Non-pigmented ciliary epithelial cell (primary cell): ENCODE measurements at places on chromosomes 12 and 14.

DNA sequence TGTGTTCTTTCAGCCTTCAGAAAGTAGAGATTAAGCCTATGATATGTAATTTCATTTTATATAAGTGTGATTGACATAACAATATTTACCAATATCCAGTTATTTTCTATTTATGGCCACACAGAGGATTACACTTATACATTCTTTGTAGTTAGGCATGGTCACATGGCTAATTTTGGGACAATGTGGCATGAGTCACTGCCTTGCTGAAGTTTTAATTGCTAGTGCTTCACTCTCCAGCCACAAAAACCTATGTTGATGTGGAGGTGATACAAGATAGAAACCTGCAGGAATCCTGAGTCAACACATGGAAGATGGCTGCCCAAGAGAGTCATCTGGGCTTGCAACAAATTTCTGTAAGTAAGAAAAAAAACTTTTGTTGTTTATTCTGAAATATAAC, 17.0 kb downstream of the CLEC14A start:
- DNase-seq: no peak

GRCh38 chr12:99979471-99979870, 5.3 kb downstream of the ANKS1B start:
- no peak for DNase-seq

DNA sequence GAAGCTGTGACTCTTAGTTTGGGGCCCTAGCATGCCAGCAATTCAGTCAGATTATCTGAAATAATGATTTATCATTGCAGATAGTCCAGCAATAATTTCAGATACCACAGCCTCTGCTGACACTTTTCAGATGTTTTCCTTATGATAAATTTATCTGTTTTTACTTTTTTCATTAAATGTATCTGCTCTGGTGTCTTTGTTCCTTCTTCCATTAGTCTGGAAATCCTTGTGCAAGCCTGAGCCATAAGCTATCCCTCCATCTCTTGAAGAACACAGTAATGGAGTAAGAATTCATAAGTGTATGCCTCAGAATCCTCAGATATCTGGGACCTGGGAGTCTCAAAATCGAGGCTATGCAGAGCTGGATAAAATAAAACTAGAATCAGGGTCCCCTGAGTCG, 146.4 kb upstream of the KRR1 start:
- DNase-seq: no peak

DNA sequence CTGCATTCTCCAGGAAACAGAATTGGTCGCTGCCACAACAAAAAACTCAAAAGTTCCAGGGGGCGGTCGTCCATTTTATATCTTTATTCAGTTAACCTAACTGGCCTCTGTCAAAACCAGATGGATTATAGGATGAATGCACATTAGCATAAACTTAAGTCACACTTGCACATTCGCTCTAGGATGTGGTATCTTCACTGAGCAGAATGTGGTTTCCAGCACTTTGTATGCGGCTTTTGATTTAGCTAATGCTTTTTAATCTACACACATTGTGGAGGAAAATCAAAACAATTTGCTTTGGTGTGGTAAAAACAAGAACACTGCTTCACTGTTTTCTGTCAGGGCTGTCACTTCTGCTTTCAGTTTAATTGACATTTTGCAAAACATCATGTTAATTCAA, 4.5 kb downstream of the TAS2R50 start:
- DNase-seq: no peak

DNA sequence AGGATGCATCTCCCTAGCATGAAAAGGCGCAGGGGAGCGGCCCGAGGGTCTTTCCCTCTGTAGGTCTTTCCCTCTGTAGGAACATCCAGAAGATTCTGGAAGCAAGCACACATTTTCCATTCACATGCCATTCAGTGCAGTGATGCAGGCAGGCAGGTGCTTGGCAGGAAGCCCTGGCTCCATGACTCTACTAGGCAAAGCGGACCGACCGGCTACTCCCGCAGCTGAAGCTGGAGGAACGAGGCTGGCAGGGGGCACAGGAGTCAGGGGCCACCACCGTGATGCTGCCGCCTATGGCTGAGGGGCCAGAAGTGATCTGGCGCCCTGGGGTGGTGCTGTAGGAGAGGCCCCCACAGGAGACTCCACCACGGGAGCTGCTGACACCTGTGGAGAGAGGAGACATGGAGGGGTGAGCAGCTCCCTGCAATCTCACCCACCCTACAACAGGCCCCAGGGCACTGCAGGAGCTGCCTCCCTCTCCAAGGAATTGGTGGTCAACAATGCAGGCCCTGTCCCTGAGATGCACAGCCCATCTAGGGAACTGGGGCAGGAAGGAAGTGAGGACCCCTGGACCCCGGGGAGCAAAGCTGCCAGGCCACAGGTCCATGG, 6.5 kb downstream of the KRT85 start:
- DNase-seq: no peak

DNA sequence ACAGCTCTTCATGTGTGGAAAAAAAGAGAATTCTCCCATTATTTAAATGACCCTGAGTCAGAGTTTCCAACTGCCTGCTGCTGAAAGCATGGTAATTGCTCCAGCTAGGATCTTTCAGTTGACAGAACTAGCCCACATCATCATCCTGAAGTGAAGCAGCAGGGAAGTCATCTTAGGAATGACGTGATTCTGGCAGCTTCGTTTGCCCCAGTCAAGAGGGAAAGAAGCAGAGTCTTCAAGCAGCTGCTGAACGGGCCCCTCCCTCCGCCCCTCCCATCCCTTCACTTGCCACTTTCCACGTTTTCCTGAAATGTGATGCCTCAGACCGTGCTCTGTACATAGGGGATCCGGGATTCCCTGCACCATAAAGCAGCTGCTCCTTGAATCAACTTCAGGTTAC, 455.0 kb upstream of the TMEM132C start:
- DNase-seq: peak; percentile 82

DNA sequence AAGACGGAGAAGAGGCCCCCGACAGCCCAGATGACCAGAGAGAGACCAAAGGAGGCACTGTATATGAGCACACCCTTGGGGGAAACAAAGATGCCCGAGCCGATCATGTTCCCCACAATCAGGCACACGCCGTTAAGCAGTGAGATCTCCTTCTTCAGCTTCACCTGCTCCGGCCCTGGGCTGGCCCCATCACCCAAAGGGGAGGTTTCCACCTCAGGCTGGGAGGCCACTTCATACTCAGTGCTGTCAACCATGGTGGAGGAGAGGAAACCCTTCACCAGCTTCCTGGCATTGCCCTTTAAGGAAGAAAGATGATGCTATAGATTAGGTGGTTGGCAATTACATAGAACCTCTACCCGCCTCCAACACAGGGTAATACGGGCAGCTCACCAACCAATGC, 2.1 kb downstream of the SLC7A7 start:
- DNase-seq: no peak

- peak; percentile 37 for DNase-seq
Measured at GRCh38 chr12:91111366-91112325, at the start of gene LUM. TSS of gene LUM (minus strand) at chr12:91111494. CDS start at chr12:91108979, 2,515 bp downstream.

- DNase-seq: no peak
Measured at GRCh38 chr12:94071258-94071657, 77.1 kb upstream of the PLXNC1 start.

DNA sequence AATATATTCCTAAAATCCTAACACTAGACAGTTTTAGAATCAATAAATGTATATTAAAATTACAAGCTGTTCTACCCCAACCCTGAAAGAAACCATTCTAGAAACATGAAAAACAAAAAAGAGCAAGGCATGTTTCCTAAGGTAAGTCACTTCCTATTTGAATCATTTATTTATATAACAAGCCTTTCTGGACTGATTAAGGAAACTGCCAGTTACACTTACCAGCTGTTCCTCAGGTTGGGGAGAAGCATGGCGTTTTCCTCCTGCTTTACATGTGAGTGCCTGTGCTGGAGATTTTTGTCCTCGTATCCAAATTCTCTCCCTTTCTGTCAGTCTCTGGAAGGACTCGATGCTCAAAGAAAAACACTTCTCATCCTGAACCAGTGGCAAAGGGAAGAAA, 183.3 kb downstream of the EFCAB11 start:
- no peak for DNase-seq

DNA sequence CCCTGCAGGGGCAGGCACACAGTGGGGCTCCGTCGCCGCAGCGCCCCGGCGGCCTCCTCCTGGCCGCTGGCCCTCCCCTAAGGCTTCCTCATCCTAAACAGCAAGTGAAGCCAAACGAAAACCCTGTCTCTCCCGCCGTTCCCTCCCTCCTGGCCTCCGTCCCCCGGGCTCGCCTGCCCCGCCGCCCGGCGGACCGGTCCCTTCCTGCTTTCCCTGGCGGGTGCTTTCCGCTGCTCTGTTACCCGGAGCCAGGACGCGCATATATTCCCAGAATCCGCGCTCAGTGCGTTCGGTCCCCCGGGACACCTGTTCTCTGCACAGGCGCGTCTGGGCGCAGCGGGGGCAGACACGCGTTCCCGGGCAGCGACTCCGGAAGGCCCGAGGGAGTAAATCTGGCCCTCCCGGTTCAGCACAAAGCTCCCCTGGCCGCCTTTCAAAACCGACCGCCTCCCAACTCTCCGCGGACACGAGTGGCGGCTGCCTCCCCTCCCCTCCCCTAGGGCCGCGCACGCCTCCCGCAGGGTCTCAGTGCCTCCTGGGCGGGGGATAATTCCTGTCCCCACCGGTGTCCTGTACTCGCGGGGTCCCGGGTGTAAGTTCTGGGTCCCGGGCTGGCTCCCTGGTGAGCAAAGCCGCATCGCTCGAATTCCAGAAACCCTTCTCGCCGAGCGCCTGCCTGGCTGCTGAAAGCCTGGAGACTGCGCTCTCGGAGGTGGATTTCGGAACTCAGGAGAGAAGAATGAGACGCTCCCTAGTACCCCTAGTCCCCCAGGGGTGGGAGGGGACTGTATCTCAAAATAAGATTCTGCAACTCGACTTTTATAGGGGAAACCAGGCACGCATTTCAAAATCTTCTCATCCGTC, 21.4 kb upstream of the CEP170B start:
- DNase-seq: no peak

GRCh38 chr14:29085546-29085945, 319.0 kb downstream of the FOXG1 start:
- no peak for DNase-seq

GRCh38 chr12:67598598-67598997, 49.9 kb upstream of the DYRK2 start:
- DNase-seq: no peak

GRCh38 chr12:93261505-93262094, 116.1 kb upstream of the NUDT4 start:
- DNase-seq: no peak

DNA sequence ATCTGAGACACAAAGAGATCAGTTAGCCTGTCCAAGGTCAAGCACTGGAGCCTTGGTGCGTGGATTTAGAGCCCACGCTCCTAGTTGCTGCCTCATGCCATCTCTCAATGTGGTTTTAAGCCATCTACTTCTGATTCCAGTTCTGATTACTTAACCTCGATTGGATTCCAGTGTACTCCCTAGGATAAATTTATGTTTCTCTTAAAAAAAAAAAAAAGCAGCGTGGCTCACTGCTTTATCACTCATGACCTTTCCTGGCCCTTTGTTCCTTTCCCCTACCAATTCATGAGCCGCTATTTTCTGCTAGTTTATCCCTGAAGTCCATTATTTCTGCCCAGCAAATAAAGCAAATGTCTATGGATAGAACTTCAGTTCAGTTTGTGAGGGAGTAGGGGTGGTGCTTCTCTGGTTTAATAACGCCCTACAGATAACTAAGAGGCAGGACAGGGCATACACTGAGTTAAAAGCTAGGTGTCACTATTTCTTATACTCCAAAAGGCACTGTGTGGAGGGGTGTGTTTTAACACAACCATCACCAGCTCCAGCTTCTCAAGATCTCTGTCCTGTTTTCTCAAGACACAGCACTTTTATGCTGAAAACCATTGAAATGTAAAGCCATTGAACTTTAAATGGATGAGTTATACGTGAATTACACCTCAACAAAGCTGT, 9.8 kb upstream of the PARP11 start:
- DNase-seq: peak; percentile 2

GRCh38 chr12:58487678-58488161, 432.6 kb downstream of the LRIG3 start:
- DNase-seq: peak; percentile 89

DNA sequence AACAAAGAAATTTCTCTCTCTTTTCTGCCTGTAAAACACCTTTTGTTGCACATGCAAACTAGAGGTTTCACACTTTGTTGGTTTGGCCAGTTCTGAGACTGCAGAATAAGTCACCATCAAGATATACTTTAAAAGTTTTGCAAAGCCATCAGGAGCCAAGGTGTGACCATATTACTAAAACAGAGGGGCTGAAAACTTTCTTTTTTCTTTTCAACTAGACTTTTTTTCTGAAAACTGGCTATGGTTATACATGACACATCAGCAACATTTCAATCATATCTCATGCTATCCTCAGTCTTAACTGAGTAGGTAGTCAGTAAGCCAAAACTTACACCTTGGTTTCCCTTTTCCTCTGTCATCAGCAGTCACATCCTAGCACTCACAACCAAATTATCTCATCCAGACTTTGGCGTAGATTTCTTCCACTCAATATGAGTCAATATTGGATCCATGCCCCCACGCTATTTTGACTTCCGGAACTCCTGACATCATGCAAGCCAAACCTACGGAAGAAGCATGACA, 4.1 kb upstream of the IFNG start:
- no peak for DNase-seq

GRCh38 chr12:32821710-32822109, 66.0 kb upstream of the YARS2 start:
- DNase-seq: no peak

DNA sequence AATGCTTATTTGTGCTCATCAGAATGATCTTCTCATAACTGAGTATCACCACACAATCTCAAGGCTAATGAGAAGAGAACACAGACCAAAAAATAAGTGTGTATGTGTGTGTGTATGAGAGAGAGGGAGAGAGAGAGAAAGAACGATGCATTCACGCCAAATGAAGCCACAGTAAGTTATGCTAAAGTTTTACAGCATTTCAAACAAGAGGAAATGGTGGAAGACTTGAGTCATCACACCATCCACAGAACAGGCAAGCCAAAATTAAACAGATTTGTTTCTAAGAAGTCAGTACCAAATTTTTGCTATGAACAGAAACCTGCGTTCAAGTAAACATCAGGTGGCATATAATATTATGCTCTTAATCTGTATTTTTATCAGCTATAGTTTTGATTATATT, 141.2 kb downstream of the MED13L start:
- no peak for DNase-seq

DNA sequence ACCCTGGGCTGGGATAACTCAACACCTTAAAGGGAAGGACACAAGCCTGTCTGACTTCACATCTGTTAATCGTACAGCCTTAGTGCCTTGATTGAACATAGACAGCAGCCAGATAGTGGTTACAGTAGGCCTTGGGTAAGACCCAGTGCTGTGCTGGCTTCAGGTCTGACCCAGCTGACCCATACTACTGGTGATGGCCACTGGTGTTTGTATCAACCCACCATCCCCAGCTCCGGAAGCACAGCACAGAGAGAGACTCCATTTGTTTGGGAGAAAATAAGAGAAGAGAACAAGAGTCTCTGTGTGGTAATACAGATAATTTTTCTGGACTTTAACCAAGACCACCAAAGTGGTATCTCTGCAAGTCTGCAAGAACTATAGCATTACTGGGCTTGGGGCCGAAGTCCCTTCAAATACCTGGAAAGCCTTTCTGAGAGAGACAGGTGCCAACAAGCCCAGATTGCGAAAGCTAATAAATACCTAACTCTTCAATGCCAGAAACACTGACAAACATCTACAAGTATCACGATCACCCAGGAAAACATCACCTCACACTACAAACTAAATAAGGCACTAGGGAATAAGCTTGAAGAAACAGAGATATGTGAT, 330.1 kb upstream of the GARIN2 start:
- DNase-seq: no peak
